ENCODE measurements at places on chromosomes 3 and 15. TPM values are rescaled to one million over a fixed set of nuclear protein-coding genes. Genes with fewer than 3 reads are reported as not detected.

XIRP1 gene
- not detected for total RNA-seq

ACOX2 gene
- total RNA-seq, result 4.9 TPM

KLF15 gene
- 0.49 TPM for total RNA-seq

SOX14 gene
- total RNA-seq, result not detected

GOLGA8T gene
- total RNA-seq, result 0.13 TPM

FAM3D gene
- 0.16 TPM for total RNA-seq

CGNL1 gene
- total RNA-seq, result 1.9 TPM

ADGRG7 gene
- not detected for total RNA-seq

PTPRG gene
- total RNA-seq, result 22.5 TPM

CPN2 gene
- total RNA-seq, result not detected

SI gene
- total RNA-seq, result not detected

GPR62 gene
- total RNA-seq, result not detected

GABRA5 gene
- not detected for total RNA-seq

SEMA5B gene
- total RNA-seq, result under 0.01 TPM

EPHA3 gene
- total RNA-seq, result 0.16 TPM

SPINK8 gene
- total RNA-seq, result not detected

FBXW12 gene
- not detected for total RNA-seq

RTP1 gene
- not detected for total RNA-seq

ZKSCAN7 gene
- 1.6 TPM for total RNA-seq
